ENCODE measurements at places on chromosomes 3 and 15.

DNA sequence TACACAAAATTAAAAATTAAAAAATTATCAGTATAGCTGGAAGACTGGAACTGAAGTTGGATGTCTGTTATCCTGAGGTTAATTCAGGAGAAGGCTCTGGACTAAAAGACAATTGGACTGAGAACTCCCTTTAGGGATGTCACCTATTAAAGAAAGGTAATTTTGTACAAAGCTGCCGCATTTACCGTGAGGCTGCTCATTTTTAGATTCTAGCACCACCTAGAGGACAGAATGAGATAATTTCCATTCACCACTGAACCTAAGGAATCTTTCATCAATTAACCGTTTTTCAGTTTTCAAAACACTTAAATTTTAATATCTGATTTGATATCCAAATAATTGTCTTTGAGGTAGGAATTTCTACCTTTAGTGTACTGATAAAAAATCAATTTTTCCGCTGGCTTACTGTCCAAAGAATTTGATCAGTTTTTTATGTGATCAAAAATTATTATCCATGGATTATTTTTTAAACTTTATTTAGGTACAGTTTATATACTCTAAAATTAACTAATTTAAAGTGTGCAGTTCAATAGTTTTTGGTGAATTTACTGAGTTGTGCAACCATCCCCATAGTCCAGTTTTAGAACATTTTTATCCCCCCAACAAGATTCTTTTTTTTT is 106.7 kb upstream of the TNIK start:
- DNase-seq: peak; percentile 17

- DNase-seq: no peak
These were observed 154.2 kb downstream of the MECOM start for GRCh38 chr3:169509359-169509758.

DNA sequence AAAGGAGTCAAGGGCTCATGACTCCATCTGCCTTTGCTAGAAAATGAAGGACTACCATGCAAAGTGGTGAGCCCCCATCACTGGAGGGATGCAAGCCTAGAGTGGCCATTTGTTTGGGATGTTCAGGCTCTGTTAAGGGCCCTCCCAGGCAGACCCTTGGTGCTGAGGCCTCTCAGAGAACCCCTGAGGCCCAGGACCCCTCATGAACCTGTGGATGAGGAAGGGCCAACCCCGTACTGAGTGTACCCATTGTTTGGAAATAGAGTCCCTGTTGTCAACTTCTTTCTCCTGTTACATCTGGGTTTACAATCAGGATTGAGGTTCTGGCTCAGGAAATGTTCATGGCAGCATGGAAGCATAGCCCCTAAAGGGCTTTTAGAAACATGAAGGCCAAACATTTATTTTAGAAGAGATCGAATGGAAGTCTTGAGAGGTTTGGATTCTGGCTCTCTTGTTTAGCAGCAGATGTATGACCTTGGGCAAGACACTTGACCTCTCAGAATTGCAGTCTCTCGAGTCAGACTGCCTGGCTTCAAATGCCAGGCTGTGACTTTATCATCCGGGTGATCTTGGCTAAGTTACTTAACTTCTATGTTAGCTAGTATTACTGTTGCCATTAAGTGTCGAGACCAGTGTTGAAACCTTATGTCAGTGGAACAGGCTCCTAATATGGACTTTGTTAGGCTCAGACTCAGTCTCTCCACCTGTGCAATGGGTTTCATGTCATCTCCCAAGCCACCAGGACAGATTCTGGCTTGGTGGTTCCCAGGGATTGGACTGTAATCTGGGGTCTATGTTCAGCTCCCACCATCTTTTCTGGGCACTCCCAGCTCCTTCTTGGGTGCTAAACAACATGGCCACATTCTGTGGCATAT is 12.4 kb downstream of the ITGA11 start:
- no peak for DNase-seq

GRCh38 chr3:101155825-101156224 is 162.6 kb upstream of the ABI3BP start:
- no peak for DNase-seq
